Heart left ventricle (tissue), 16 donors: ENCODE measurements at places on chromosomes 6 and 20.

DNA sequence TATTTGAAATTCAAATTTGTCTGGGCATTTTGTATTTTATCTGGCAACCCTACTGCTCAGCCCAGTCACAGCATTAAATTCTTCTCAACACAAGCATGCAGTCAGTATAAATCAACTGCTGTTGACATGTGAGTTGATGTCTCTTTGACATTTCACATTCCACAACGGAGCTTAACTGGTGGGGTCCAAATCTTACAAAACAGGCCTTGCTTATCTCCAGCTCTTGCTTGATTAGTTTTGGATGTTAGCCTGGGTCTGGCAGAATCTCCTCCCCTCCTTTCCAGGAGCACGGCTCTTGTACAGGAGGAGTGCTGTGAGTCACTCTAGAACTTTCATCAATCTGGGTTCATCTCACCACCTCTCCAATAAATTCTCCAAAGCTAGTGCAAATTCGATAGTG lies 80.8 kb upstream of the PHACTR1 start:
- peak; percentile 52 for DNase-seq

- no peak for DNase-seq
Measured at GRCh38 chr20:54250691-54251090, 42.8 kb downstream of the PFDN4 start.

- DNase-seq = no peak
Measured at GRCh38 chr6:41239467-41240159, 11.5 kb downstream of the TREML4 start.

DNA sequence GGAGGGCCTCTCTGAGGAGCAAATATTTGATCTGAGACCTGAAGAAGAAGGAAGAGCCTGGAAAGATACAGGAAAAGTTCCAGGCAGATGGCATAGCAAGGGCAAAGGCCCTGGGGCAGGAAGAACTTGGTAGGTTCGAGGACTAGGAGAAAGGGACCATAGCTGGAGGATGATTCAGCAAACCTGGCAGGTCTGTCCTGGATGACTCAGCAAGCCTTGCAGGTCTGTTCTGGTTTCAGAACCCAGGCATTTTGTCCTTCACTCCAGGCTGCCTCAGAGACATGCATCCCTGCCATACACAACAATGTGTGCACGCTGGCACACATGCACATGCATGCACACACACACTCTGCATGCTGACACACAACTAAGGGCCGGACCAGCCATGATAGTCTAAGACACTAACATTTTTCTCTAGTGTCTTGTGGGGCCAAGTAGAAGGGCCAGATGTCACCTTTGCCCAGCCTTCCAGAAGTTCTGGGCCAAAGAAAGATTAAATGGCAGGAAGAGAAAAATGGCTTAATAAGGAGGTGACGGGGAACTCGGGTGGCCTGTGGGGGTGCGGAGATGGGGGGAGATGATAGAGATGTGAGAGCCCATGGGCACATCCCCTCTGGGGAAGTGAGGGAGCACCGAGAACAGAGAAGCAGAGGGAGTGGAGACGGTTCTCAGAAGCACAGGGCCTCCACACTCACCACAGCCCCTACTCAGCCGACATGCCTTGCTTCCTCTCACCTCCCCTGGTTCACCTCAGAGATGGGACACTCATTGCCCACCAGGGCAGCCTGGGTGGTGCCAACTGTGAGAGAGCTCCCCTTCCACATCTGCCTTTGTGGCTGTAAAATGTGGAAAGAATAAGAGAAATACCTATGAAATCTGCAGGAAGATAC lies 15.4 kb upstream of the TRIB3 start:
- DNase-seq = no peak

GRCh38 chr6:2562721-2563451 lies 187.8 kb downstream of the MYLK4 start:
- DNase-seq = peak; percentile 41

GRCh38 chr6:158876886-158877285 lies 57.7 kb upstream of the EZR start:
- no peak for DNase-seq

GRCh38 chr6:108115598-108116058 lies 41.1 kb upstream of the OSTM1 start:
- DNase-seq = no peak

DNA sequence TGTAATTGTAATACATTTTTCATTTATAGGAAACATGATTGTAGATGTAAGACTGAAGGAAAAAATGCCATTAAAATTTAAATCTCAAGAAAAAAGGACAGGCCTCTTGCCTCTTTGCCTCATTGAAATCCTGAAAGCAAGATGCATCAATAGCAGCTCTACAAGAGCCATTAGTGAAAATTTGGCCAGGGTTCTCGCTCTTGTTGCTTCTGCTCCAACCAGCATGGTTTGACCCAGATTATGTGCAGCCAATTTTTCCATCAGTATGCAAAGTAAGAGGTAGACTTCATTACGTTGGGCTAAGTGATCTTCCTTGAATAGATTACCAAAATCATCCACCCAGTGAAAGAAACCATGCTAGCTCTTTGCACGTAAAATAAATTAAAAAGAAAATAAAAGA lies 106.6 kb downstream of the SGK1 start:
- no peak for DNase-seq

DNA sequence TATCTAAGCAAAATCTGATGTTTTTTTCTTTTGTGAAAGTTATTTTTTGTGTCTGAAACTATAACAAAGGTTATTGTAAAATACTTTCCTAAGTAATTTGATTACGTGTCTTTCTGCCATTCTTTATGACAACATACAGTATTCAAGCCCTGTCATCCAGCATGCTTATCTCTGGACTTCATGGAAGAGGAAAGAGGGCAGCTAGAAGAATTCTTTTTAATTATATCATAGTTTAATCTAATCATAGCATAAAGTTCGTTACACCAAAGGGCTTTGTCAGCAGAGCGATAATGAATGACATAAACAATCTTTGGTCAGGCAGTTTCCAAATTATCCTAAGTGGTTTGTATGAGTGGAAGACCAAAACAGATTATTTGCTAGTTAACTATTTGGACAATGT lies 3.5 kb downstream of the ENPP3 start:
- no peak for DNase-seq

DNA sequence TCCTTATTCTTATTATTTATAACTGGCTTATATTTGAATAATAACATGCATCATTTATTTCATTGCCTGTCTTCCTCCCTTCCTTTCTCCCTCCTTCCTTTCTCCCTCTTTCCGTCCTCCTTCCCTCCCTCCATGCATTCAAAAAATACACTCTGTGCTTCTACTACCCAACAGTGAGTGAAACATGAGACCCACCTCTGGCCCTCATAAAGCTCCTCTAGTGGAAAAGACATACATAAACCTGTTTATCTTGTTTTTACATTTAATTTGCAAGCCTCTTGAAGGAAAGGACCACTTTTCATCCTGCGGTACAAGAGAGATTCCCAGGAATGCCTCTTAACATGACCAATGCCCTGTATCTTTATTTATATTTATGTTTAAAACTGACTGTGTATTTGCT lies 21.8 kb upstream of the ISM1 start:
- no peak for DNase-seq

GRCh38 chr6:42367353-42368011 lies 84.2 kb downstream of the TRERF1 start:
- no peak for DNase-seq

DNA sequence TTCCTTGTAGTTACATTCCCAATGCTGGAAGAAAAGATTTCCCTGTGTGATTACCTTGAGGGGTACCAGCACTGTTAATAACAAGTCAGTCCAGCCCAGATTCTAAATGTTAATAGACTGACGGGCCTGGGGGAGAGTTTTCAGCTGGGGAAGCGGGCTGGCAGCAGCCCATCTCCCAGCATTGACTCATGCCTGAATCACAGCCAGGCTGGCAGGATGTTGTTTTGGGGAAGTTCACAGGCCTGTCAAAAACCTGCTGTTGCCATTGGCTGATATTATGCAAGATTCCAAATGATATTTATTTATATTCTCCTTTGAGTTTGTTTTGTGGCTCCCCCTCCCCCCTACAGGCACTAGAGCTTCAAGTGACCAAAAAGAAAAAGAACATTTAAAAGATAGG lies 213.9 kb upstream of the CNR1 start:
- peak; percentile 27 for DNase-seq

DNA sequence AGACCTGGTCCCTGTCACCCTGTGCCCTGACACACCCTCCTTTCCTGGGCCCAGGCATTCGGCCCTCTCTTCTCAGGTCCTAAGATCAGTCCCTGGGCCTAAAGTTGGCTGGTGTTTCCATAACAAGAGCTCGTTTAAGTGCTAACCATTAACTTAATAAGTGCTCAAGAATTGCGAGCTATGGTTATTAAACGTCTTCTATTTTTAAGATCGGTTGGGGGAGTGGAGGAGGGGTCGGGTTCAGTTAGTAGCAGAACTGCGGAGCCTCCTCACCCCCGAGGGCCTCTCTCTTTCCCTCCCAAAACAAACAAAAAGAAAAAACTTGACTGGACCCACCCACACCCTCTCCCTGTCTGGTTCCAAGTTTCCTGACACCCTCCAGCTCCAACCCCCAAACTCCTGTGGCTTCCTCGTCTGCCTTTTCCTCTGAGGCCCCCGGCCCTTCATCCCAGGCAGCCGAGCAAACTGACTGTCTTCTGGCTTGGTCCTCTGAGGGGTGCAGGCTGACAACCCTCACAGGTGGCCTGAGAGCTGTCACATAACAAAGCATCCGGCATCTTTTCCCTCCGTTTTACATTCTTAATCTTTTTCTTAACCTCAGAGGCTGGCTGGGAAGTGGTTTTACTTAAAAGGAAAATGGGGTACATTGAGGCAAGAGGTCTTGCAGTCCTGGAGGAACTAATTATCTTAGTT lies 2.0 kb downstream of the STK35 start:
- DNase-seq = no peak

GRCh38 chr6:140845701-140846100 lies 1287.0 kb upstream of the GJE1 start:
- no peak for DNase-seq

GRCh38 chr6:159871906-159872305 lies 18.9 kb upstream of the MAS1 start:
- DNase-seq = no peak
